ENCODE measurements at places on chromosomes 13 and 19.

GRCh38 chr19:49631014-49631588, 8.8 kb downstream of the RRAS start:
- DNase-seq, result no peak

DNA sequence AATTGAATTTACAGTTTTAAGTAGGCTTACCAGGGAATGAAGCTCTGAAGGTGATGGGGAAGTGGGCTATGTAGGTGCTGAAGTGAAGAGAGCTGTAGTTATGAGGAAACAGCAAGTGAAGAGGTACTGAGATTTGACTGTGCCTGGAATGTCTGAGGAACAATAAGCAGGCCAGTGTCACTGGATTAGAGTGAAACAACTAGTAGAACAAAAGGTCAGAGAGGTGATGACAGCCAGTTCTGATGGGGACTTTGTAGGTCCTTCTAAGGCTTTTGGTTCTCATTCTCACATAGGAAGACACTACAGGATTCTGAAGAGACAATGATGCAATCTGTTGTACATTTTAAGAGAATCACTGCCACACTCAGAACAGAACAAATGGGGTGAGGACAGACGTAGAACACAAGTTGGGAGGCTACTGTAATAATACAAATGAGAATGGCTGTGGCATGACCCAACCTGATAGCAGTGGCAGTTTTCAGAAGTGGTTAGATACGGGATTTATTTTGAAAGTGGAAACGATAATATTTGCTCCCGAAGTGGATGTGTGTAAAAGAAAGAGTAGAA, 130.8 kb downstream of the MYCBP2 start:
- no peak for DNase-seq

DNA sequence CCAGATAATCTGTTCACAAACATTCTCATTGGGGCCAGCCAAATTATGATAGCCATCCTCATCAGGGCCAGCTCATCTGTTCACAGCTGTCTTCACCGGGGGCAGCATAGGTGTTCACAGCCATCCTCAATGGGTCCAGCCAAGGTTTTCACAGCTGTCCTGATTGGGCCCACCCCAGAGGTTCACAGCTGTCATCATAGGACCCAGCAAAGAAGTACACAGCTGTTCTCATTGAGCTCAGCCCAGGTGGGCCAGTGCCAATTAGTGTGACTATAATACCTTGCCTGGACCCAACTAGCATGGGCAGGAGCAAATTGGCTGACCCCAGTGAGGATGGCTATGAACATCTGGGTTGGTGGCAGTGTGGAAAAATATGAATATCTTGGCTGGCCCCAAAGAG, 1166.0 kb downstream of the UQCRFS1 start:
- DNase-seq, result no peak

DNA sequence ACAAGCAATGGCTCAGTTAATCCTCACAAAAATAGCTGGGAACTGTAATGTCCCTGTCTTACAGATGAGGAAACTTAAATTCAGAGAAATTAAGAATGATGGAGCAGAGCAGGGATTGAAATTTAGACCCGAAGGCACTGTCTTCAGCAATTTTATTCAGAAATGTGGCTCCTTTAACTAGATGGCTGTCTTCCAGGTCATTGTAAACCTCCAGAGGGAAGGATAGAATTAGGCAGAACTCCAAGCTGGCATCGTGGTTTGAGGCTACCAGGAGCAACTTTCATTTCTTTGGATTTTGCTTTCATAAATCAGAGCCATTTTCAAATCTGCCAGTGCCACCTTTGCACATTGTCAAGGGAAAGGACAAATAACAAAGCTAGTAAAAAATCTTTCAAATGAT, 339.0 kb downstream of the DCT start:
- no peak for DNase-seq

GRCh38 chr13:101152184-101152583, 264.1 kb downstream of the NALCN start:
- no peak for DNase-seq

DNA sequence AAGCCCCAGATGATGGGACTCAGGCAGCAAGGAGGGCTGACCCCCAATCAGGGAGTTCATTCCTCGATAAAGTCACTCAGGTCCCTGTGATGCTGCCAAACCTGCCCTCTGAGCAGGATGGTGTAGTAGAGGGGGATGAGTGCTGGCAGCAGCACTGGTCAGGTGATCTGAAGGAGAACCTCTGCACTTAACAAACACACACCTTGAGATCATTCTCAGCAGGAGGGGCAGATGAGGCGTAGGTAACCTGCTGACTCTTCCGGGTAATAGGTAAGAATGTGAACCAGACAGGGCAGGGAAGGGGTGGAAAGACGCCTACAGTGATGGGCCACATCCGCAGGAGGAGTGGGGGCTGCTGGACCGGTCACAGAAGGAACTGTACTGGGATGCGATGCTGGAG, 3.2 kb downstream of the ZNF446 start:
- no peak for DNase-seq

DNA sequence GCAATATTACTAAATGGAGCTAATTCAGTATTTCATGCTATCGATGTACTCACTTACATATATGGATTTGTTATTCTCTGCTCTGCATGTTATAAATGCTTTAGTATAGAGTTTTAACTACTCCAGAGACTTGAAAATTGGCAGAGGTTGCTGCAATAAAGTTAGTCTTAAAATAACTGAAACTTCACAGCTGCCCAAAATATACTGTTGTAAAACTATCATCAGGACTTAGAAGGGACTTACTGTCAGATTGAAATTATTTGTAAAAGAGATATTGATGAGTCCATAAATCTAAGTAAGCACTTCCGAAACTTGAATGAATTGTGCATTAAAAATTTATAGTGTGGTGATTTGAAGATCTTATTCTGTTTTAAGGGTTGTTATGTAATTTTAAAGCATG, 1178.2 kb upstream of the PCDH20 start:
- no peak for DNase-seq

DNA sequence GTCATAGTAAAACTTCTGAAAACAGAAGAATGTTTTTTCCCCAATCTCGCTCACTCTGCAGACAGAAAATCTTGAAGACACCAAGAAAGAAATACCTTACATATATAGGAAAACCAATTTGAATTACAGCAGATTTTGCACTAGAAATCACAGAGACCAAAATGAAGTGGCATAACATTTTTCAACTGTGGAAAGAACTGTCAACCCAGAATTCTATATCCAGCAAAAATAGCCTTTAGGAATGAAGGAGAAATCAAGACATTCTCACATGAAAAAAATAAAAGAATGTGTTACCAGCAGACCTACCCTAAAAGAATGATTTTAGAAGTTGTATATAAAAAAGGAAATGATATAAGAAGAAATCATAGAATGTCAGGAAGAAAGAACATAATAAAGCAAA, 28.7 kb downstream of the CCDC122 start:
- no peak for DNase-seq

DNA sequence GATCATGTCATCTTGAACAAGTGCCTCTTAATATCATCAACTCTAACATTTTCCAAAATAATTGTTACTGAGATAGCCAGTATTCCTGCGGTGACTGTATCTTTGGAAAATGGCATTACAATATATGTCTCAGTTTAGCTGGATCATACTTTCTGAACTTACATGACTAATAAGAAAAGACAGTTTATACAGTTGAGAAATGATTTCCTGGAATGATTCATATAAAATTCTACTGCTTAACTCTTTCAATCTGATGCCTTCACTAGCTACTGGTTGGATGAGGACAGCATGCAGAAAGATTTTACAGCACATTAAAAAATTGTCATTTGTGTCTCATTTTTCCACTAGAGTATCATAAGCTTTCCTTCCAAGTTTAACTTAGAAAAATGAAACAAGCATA, 302.1 kb downstream of the PCDH17 start:
- DNase-seq, result no peak

GRCh38 chr13:21619633-21620220, 15.8 kb upstream of the MICU2 start:
- DNase-seq, result no peak

DNA sequence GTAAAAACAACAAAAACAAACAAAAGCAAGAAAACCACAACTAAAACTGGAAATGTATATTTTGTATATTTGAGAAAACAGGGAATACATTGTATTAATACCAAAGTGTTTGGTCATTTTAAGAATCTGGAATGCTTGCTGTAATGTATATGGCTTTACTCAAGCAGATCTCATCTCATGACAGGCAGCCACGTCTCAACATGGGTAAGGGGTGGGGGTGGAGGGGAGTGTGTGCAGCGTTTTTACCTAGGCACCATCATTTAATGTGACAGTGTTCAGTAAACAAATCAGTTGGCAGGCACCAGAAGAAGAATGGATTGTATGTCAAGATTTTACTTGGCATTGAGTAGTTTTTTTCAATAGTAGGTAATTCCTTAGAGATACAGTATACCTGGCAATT, 17.1 kb downstream of the KLF5 start:
- no peak for DNase-seq

DNA sequence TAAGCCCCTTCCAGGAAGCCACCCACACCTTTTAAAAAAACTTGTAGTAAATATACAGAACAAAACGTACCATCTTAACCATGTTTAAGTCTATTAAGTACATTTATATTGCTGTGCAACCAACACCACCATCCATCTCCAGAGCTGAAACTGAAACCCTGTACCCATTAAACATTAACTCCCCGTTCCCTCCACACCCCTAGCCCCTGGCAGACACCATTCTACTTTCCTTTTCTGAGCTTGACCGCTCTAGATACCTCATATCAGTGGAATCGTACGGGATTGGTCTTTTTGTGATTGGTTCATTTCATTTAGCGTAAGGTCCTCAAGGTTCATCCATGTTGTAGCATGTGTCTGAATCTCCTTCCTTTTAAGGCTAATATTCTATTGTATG, 13.0 kb upstream of the SPATA13 start:
- no peak for DNase-seq

- no peak for DNase-seq
Observed at GRCh38 chr13:113862931-113863523, 849 bp downstream of the GAS6 start.

DNA sequence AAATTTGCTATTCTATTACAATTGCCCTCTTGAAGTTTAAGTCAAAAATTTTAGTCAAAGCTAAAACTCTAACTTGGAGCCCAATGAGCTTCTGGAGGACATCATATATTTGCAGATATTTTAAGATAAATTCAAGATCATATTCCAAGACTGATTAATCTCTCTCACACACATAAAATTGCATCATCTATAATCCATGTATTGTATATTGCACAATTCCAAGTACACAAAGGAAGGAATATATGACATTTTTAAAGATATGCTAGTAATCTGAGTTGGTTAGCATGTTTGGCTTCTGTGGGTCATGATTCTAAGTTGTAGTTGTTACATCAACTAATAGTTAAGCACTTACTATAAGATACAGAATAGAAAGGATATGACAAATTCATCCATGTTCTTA, 53.3 kb downstream of the KCNRG start:
- DNase-seq, result no peak

- DNase-seq, result no peak
Observed at GRCh38 chr13:21318891-21319532, 140.1 kb downstream of the ZDHHC20 start.

- DNase-seq, result no peak
Observed at GRCh38 chr13:99078017-99078771, 100.3 kb upstream of the DOCK9 start.

GRCh38 chr13:114167885-114168284, 11.2 kb upstream of the CFAP97D2 start:
- no peak for DNase-seq

- DNase-seq, result no peak
Observed at GRCh38 chr19:56111601-56112312, 9.3 kb downstream of the ZNF787 start.

DNA sequence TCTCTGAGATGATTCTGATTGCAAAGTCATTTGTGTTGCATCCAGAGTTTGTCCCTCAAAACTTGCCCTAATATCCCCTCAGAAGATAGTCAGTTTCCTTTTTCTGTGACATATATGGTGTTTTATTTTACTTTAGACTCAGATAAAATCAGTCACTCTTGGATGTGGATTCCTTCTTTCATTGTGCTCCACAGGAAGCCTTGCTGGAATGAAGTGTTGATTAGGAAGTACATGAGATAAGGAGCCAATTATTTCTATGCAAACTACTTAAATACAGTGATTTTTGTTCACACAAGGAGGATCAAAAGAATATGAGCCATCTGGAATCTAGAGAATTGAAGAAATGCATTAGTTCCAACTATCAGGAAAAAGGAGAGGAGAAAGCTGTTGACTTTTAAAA, 107.6 kb upstream of the RXFP2 start:
- no peak for DNase-seq

GRCh38 chr19:54209058-54209810, 8.6 kb downstream of the RPS9 start:
- peak; percentile 57 for DNase-seq

GRCh38 chr13:48142436-48142835, 47.5 kb upstream of the MED4 start:
- no peak for DNase-seq

DNA sequence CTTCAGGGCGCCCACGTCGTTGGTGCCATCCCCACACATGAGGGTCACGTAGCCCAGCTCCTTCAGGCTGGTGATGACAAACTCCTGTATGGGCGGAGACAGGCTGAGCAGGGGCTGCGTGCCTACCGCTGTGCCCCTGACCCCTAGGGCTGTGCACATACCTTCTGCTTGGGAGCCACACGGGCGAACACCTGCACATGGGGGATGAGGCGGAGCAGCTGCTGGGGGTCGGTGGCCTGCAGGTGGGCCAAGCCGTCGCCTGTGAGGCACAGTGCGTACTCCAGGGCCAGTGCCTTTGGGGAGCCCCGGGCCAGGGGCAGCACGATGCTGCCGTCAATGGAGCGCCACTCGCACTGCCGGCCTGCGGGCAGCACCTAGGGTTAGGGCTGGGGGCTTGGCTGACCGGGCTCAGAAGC, 6.1 kb upstream of the GMIP start:
- DNase-seq, result no peak

DNA sequence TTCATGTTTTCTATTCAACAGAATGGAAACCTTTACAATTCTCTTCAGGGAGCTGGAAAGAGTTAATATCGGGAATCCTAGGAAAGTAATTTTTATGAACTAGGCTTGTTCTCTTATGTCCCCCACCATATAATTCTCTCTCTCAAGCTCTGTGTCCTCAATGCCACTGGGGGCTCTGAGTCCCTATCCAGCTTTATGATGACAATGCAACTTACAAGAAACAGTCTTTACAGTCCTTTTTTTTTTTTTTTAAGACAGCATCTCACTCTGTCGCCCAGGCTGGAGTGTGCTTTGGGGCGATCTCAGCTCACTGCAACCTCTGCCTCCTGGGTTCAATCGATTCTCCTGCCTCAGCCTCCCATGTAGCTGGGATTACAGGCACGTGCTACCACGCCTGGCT, 31.2 kb upstream of the TM9SF2 start:
- DNase-seq, result no peak

- DNase-seq, result no peak
Observed at GRCh38 chr19:46150606-46151005, 2.6 kb downstream of the IGFL2 start.

DNA sequence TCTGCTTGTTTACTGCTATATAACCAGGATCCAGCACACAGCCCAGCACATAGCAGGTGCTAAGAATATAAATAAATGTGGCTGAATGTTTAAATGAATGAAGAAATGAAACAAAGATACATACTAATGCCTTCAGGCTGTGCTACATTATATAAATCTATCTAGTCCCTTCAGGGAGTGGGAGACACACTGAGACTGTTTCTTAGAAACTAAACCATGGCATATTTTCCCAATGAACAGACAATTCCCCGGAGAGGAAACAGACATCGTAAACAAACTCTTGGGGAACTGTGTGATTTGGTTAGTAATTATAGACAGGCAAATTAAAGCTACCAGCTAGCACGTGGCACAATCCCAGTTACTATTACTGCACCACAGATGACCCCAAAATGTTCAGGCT, 9.7 kb upstream of the FEM1A start:
- DNase-seq, result no peak

Data from NCI-H82 (cell line).